HL-60 (cell line): ENCODE measurements at places on chromosomes 13 and 19.

- DNase-seq = no peak
Observed at GRCh38 chr13:28796938-28797257, 23.2 kb upstream of the MTUS2 start.

GRCh38 chr19:35278578-35279284 is 3.6 kb upstream of the HAMP start:
- no peak for DNase-seq

DNA sequence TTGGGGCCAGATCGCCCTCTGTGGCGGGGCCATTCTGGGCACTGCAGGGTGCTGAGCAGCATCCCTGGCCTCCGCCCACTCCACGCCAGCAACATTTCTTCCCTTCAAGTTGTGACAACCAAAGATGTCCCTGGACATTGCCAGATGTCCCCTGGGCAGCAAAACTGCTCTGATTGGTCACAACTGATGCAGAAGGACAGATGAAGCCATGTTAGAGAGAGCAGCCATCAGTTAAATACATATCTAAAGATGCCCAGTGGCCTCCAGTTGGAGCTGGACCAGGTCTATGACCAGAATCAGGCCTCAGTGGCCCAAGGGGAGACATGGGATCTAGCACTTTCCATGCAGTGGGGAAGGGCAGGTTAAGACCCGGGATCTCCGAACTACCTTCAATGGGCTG is 125.7 kb downstream of the PTPRS start:
- DNase-seq = no peak

DNA sequence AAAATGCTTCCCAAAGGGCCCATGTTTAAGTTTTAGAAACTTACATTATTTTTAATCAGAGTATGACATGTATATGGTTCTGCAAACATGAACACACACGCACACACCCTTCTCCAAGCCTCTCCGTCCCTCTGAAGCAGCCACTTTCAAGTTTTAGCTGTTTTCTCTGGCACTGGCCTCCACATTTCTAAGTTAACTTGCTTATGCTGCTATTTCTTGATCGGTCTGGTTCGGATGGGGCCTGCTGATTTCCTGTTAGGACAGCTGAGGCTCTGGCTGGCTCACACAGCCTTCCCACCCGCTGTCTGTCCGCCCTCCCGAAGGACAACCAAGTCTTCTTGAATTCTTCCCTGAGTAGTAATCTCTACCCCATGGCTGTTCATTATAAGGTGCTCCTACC is 4.4 kb downstream of the SPC24 start:
- DNase-seq = no peak

- DNase-seq = no peak
Observed at GRCh38 chr19:7260161-7260560, 34.1 kb downstream of the INSR start.

DNA sequence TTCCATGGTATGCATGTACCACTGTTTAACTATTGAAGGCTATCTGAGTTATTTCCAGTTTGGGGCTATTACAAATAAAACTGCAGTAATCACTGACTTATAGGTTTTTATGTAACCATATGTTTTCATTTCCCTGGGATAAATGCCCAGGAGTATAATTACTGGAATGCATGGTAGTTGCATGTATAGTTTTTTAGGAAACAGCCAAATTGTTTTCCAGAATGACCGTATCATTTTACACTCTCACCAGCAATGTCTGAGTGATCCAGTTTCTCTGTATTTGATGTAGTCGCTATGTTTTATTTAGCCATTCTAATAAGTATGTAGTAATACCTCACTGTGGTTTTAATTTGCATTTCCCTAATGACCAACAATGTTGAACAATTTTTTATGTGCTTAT is 42.0 kb downstream of the CYSLTR2 start:
- DNase-seq = no peak

GRCh38 chr13:91863699-91864098 is 465.3 kb downstream of the GPC5 start:
- no peak for DNase-seq

GRCh38 chr19:9936326-9937000 is at the start of gene OLFM2:
OLFM2 (minus strand) TSS chr19:9936515; CDS start chr19:9936366, 149 bp downstream.
- no peak for DNase-seq

DNA sequence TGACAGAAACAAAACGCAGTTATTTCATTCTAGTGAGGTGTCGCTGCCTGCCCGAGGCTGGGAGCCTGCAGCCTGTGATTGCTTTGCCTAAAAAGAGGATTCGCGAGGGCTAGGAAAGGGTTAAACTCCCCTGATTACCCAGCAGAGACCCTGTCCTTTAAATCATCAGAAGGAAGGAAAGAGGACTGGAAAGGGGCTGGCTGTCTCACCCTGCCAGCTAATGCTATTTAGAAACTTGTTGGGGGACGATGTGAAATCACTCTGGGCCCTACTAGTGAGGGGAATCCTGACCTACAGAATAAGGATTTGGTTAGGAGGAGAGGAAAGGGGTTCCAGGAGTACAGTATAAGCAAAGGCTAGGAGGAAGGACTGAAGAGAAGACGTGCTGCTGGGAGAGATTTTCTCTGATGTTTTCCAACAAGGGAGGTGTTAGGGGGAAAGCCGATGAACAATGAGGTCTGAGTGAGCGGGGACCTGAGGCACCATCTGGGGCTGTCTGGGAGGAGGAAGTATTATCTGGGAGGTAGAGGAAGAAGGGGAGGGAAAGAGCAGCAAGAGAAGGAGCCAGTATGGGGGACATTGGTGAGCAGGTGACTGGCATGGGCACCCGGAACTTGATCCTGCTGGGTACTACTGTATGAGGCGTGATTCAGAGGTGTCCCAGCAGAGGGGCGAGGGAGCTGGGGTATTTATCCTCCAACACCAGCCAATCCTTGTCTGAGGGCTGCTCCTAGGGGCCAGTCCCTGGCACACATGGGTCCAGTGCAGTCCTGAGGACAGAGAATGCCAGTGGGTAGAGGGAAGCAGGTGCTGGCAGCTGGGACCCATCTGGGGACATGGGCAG is 55.7 kb upstream of the PTPRS start:
- no peak for DNase-seq

DNA sequence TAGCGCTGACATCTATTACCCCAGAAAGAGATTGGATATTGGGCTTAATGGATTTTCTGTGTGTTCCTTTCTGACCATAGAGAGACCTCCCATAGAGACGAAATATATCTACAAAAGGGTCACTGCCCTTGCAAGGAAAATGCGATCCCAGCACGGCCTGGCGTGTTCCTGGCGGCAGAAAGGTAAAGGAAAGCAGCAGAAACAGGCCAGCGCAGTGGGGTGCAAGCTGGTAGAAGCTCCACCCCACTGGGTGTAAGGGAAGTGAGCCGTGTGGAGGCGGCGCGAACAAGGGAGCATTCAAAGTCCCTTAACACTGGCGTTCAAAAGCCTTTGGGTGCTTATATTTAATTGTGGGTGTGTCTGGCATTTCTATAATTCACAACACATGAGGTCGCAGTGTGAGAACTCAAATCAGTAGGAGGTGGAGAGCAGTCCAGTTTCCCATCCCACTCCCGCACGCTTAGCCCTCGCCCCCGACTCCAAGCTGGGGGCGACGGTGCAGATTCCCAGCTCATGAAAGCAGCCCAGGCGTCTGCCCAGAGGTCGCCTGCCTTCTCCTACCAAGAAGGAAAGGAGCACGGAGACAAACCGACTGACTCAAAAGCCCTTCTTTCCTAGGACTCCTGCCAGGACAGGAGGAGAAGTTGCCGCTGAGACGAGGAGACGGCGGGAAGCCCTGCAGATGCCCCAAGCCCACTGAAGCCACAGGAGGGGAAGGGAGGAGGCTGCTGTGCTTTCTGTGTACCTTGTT is 478.4 kb downstream of the FOXO1 start:
- no peak for DNase-seq

DNA sequence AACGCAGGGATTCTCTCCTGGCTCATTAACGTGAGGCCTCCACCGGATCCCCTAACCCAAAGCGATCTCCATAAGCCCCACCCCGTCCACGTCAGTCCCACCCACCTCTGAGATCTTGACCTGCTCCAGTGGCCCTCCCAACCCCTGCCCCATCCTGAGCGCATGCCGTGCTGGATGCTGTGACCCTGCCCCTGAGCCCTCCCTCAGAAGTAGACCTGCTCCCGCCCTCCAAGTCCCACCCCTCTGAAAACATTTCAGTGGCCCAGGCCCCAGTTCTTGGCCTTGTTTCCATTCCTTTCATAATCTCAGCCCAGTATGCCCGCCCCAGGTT is 19.9 kb downstream of the LMTK3 start:
- DNase-seq = no peak

DNA sequence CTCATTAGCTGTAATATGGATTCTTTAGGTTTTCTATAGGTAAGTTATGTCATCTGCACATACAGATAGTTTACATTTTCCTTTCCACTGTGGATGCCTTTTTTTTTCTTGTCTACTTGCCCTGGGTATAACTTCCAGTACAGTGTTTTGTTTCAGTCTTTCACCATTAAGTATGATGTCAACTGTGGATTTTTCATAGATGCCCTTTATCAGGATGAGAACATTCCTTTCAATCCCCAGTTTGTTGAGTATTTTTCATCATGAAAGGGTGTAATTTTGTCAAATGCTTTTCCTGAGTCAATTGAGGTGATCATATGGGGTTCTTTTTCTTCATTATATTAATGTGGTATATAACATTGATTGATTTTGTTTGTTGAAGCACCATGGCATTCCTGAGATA is 43.6 kb upstream of the SACS start:
- no peak for DNase-seq

DNA sequence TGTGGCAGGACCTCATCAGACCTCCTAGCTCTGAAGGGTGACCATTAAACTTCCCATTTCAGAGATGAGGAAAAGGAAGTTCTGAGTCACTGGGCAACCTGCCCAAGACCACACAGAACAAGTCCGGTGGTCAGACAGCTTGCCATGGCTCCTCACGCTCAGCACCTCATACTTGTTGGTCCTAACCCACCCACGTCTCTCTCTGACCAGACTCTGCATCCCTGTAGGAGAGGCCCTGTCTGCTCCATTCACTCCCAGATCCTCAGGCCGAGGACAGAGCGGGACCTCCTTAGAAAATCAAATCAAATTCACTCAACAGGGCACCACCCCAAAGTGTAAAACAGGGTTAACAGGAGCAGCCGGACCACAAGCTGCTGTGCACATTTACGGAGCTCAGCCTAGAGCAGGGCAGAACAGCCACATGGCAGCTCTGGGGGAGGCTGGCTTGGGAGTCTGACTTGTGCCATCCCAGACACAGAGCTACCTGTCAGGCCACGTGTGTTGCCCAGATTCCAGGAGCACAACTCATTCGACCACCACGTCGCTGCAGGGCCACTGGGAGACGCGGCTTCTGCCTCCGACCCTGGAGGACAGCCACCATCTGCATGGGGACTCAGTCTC is 1.7 kb downstream of the MIER2 start:
- no peak for DNase-seq

GRCh38 chr13:43077046-43077445 is 53.7 kb downstream of the DNAJC15 start:
- DNase-seq = no peak

GRCh38 chr13:94291631-94292322 is 187.7 kb downstream of the DCT start:
- no peak for DNase-seq
